Activated naive CD4-positive, alpha-beta T cell treated with anti-CD3 and anti-CD28 coated beads, Interleukin-2, amount 50 U/mL, for 72 hours (primary cell): ENCODE measurements at places on chromosomes 2 and 18. TPM values are rescaled to one million over a fixed set of nuclear protein-coding genes. Genes with fewer than 3 reads are reported as not detected.

Gene SCN7A
- not detected for total RNA-seq

DNA sequence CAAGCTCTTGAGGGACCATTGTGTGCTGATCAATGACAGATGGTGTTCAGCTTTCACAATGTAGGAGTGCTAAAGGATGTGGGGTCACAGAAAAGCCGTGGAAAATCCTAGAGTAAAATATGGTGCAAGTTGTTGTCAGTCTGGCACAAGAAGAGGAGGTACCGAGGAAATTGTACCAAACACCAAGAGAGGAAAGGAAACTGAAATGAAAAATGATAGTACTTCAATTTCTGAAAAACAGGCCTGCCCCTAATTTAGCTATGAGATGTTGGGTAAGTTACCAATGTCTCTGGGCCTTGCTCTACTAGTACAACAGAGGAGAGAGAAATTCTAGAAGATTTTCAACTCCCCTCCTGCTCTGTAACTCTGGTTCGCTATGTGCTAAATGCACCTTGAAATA lies 78.8 kb upstream of the PELI1 start:
- no peak for DNase-seq

DNA sequence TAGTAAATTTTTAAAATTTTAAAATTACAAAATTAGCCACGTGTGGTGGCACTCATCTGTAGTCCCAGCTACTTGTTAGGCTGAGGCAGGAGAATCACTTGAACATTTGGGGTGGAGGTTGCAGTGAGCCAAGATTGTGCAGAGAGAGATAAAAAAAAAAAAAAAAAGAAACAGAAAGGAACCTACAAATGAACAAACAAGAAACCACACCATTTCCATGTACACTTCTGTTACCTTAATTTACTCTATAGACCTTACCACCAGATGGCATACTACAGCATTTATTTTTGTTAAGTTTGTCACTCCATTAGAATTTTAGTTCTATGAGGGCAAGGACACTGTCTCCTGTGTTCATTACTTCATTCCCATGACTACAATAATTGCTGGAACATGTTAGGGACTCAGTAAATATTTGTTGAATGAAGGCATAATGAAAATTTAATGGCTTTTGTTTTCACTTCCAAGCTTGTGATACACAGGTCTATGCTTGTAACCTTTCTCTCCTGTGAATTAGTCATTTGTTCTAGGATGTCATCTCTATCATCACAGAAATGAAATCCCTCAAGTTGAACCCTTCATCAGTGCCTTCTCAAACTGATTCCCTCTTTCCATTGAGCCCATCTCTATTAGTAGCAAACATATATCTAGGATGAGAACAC lies 76.0 kb downstream of the ARHGAP15 start:
- DNase-seq, result no peak

Gene ACKR3
- total RNA-seq, result 0.54 TPM

GRCh38 chr18:45565280-45565970 lies 49.9 kb upstream of the SLC14A2 start:
- DNase-seq, result no peak

Gene ABCG8
- total RNA-seq, result not detected

DNA sequence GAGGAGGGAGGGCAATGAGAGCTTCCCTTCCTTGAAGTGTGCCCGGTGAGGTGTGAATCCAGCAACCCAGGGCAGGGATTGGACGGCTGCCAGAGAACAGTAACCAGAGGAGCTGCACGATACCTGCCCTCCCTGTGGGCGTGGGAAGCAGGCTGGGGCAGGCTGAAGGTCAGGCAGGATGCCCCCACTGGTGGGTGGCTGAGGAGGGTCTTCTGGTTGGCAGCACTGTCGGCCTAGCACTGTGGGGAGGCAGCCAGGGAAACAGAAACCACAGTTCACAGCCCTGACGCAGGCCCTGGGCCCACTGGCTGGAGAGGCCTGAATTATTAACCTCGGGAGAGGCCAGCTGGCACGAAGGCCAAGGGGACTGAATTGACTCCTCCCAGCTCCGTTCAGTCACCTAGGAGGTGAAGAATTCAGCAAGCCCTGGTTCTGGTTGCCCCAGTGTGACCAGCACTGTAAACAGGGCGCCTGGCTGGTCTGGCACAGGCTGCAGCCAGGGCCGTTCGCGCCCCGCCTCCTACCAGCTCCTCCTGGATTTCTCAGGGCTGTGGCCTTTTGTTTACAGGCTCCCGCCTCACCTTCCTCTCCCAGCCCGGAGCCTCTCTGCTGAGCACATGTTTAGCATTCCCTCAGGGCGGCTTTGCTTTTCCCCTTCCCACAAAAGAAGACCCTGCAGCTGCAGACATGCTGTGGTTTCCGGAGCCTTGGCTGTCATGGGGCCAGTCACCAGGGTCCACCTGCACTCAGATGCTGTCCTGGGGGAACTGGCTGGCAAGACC lies 97.8 kb downstream of the B3GNT2 start:
- no peak for DNase-seq

- no peak for DNase-seq
These were observed 29.3 kb upstream of the ZNF385B start for GRCh38 chr2:179890666-179891065.

Gene NPHP1
- total RNA-seq, result 1.8 TPM

Gene FHOD3
- total RNA-seq, result not detected

Gene CCDC85A
- not detected for total RNA-seq

Gene TMEFF2
- not detected for total RNA-seq

Gene NEU2
- total RNA-seq, result not detected

Gene DSG1
- total RNA-seq, result not detected

GRCh38 chr2:222024932-222025880 lies 273.6 kb downstream of the PAX3 start:
- DNase-seq, result no peak

Gene NRP2
- total RNA-seq, result 0.59 TPM

- DNase-seq, result no peak
These were observed 243.4 kb downstream of the SLC8A1 start for GRCh38 chr2:40208463-40208862.

Gene AMER3
- not detected for total RNA-seq

Gene OTOS
- total RNA-seq, result not detected

- no peak for DNase-seq
These were observed 22.8 kb downstream of the GULP1 start for GRCh38 chr2:188314314-188315054.

DNA sequence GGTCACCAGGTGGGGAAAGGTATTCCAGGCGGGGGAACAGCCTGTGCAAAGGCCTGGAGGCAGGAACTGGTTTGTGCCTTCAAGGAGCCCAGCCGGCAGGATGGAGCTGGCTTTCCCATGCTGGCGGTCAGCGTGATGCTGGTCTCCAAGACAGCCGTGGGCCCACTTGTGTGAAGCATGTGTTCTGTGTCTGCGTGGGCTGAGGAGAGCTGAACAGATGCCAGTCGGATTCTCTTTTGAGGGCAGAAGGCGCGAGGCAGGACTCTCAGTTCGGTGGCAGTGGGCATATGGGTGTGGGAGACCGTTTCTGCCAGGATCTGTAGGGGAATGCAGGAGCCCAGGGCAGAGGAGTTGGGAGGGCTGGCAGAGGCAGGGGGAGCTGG lies 191.6 kb downstream of the TWIST2 start:
- peak; percentile 48 for DNase-seq

DNA sequence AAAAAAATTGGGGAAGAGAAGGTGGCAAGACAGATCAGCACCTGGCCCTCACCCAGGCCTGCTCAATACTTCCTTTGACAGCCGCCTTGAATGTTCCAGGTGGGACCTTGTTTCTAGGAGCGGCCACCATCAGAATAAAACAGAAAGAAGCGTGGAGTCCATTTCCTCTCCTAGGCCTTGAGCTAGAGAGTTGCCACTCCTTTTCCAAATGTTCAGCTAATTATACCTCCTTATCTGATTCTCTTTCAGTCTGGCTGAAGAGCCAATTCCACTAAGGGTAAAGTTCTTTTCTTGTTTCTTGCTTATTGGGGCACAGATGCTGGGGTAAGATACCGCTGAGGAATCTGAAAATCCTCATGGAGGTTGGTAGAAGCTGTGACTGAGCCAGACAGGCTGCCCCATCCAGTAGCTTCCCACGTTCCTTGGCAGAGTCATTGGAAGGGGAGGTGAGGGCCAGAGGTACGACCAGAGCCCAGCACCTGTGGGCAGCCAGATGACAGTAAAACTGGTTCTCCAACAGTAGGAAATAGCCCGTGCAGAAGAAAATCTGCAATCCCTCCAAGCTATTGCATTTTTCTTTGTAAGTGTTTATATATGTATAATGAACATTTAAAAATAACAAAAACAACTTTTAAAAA lies 51.5 kb downstream of the PLB1 start:
- no peak for DNase-seq

Gene KCNG3
- total RNA-seq, result 0.60 TPM
